Activated CD4-positive, alpha-beta T cell treated with anti-CD3 and anti-CD28 coated beads for 36 hours (primary cell): ENCODE measurements at places on chromosomes 11 and 22.

DNA sequence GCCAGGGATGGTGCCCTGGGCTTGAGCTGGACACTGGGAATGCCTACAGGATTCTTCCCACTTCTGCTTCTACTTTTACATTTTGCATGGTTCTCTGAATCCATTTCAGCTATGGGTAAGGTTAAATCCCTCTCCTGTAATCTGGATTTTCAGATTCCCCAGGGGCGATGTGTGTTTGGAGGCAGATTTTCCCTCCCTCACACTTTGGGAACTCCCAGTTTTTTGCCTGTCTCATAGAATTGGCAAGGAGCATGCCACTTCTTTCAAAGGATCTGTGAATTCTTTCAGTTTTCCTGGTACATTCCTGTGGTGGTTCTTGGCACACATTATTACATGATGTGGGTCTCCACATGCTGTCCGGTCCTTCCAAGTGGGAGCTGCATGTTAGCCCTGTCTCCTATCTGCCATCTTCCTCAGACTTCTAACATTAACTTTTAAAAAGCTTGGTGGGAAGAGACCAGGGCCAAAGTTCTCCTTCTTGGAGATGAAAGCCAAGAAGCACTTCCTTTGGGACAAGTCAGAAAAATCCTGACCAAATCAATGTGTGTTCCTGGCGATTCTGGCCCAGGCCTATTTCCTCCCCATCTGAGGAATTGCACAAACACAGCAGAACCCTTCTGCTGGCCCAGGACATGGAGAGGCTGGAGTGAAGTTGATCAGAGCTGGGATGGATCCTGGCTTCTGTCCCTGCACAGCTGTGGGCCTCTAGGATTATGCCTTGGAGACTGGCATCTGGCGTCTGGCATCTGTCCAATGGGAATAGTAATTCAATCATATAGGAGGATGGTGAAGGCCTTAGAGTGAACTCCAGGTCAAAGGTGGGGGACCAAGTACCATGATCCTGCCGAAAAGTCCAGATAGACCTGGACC, 5.4 kb upstream of the APOL2 start:
- DNase-seq, result no peak

DNA sequence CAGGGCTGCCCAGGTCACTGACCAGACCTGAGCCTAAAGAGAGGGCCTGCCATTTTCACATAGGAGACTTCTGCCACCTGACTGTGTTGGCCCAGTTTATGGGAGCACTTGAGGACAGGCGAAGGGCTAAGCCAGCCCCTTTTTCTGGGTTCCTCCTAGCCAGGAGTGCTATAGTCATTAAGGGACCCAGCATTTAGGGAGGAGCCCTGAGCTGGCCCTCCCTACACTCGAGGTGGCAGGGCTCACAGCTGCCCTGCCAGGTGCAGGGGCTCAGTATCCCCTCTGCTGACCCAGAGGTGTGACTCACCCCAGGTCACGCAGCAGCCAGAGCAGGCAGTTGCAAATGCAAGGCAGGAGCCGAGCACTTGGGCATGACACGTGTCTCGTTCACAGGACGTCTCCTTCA, 86.3 kb upstream of the CRYBB3 start:
- no peak for DNase-seq

DNA sequence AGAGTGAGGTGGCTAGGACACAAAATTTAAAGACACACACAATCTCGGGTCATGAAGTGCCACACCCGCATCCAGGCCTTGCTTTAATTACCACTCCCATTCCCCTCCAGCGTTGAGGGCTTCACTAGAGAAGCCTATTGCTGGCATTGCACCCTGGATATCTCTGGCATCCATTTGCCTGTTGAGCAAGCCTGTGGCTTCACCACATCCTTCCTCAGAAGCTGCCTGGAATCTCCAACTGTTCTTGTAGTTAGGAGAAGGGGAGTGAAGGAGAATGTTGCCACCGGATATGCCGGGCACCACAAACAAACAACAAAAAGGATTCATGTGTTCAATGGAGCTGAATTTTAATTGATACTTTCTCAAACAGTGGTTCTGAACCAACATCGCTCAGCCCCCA, 34.4 kb upstream of the RCN1 start:
- DNase-seq, result no peak

DNA sequence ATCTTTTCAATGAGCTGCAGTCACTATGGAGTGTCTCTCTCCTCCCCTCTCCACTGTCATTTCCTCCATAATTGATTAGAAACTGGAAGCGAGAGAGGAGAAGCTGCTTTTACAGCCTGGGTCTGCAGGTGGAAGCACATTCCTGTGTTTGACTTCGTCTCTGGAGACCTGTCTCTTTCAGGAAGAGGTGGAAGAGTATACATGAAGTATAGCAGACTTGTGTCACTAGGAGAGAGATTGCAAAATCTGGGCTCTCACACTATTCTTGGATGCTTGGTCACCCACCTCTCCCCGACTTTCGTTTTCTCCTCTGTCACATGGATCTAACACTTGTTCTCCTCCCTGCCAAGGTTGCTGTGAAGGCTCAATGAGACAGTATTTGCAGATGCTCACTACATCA, 323.3 kb downstream of the NTM start:
- DNase-seq, result no peak

DNA sequence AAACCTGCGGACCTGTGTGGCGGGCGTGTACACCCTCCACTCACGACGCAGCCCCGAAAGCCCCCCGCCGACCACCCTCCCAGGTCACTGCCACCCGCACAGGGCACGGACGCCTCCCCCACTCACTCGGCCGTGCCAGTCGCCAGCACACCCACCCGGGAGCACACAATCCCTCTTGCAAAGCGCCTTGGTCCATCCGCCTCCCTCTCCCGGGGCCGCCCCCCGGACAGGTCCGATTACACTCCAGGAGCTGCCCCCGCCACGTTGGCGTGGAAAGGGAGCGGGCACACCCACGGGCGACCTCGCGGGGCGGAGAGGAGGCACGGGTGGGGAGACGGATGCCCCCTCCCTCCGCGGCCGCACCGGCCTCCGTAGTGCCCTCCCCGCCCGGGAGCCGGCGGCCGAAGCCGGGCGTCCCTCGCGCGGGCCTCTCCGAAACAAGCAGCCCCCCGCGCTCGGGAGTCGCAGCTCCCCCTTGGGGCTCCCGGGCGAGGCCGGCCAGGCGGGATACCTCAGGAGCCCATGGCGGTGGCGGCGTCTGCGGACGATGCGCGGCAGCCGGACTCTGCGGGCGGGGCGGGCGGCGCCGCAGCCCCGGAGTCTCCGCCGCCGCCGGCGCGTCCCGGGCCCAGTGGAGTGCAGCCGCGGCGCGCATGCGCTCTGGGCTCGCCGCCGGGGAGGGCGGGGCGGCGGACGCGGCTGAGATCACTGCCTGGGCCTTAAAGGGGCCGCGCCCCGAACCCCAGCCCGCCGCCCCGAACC, at the start of gene TMEM184B:
Gene TMEM184B (minus strand): TSS at position 638 of the 762 bp plus-strand sequence. CDS start 25,049 bp downstream, outside the sequence.
- DNase-seq, result peak; percentile 88

- no peak for DNase-seq
Measured at GRCh38 chr11:9774591-9775397, 110.9 kb downstream of the SWAP70 start.

GRCh38 chr22:43343262-43343669, at the start of gene SCUBE1:
Gene SCUBE1 (minus strand): TSS chr22:43343372. CDS start chr22:43343261, 111 bp downstream.
- DNase-seq, result peak; percentile 68

- DNase-seq, result no peak
Measured at GRCh38 chr11:66322732-66323427, 6.0 kb upstream of the CD248 start.

DNA sequence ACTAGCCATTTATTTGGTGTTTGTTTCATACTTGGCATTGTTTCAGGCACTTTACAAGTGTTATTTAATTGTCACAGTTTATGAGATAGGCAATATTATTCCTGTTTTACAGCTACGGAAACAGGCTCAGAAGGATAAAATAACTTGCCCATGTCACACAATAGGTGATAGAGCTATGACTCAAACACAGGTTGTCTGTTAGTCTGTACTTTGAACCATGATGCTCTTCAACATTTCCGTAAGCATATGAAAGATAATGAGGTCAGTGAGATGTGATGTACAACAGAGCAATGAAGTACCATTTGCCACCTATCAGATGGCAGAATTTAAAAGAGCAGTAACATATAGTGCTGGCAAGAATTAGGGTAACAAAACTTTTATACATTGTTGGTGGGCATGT, 15.3 kb downstream of the TUG1 start:
- no peak for DNase-seq

- DNase-seq, result no peak
Measured at GRCh38 chr11:106304274-106304673, 226.8 kb downstream of the AASDHPPT start.

- DNase-seq, result peak; percentile 52
Measured at GRCh38 chr11:12280838-12281565, 96.4 kb upstream of the PARVA start.
